ENCODE measurements at places on chromosomes 1 and 21.

DNA sequence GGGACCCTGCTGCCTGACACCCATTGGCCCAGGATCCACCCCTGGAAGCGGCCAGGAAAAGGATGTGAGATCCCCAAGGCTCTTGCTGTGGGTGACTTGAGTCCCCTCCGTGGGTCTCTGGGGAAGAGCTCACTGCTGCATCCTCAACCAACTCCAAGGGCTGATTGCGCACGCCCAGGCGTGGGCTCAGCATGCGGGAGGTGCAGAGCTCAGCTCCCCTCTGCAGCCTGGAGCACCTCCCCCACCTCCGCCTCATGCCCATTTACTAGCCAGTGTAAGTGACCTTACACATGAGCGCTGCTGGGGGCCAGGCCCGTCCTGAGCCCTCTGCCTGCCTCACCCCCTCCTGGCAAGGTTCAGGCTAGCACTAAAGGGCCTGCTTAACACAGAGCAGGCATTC lies 138.4 kb upstream of the VAMP3 start:
- DNase-seq, result no peak

DNA sequence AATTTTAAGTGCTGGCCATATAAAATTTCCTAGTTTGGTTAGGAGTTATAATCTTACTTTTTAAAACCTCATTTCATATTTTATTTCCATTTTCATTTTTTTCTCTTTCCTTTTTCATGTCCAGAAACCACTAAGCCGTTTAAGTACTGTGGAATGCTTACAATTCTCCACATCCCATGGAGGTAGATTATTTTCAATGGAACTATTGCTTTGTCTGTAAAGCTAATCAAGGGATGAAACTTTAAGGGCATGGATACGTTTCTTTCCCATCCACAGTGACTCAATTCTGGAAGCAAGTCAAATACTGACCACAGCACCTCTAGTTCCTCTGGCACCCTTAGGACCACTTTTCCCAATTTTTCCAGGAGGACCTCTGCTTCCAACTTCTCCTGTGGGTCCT lies 139.1 kb upstream of the ZNHIT6 start:
- DNase-seq, result no peak

- DNase-seq, result no peak
Measured at GRCh38 chr1:93614986-93615581, 66.6 kb downstream of the BCAR3 start.

GRCh38 chr1:179637211-179637860 lies 45.7 kb downstream of the TDRD5 start:
- no peak for DNase-seq

DNA sequence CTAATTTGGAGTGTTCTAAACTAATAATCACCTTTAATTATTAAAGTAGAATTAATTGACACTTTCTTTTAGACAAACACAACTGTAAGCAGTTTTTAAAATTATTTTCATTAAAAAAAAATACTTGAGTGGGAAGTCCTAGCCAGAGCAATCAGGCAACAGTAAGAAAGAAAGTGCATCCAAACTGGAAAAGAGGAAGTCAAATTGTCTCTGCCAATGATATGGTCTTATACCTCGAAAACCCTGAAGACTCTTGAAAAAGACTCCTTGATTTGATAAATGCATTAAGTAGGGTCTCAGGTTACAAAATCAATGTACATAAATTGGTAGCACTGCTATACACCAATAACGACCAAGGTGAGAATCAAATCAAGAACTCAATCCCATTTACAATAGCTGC lies 83.0 kb upstream of the GADD45A start:
- DNase-seq, result no peak

GRCh38 chr21:28871388-28872010 lies 121.2 kb downstream of the LTN1 start:
- no peak for DNase-seq

GRCh38 chr1:25932321-25932720 lies 26.1 kb upstream of the STMN1 start:
- DNase-seq, result no peak

DNA sequence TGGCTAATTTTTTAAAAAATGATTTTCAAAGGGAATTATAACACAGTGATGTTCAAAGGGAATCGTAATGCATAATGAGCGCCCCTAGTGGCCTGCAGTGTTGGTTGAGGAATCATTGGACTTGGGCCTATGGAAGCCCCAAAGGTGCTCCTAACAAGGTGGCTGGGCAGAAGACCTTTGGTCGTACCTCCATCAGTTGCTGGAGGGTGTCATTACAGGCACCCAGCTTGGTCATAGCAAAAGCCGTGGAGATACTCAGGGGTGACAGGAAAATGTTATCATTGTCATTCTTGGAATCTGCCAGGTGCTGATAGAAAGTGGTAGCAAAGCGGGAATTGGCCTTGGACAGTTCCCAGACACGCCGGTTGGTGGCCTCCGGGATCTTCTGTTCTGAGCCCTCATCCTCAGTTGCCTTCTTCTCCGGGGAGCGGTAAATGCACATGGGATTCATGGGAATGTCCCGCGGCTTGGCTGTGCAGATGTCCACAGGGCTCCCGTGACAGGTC lies 2.7 kb downstream of the SERPINC1 start:
- DNase-seq, result peak; percentile 36

DNA sequence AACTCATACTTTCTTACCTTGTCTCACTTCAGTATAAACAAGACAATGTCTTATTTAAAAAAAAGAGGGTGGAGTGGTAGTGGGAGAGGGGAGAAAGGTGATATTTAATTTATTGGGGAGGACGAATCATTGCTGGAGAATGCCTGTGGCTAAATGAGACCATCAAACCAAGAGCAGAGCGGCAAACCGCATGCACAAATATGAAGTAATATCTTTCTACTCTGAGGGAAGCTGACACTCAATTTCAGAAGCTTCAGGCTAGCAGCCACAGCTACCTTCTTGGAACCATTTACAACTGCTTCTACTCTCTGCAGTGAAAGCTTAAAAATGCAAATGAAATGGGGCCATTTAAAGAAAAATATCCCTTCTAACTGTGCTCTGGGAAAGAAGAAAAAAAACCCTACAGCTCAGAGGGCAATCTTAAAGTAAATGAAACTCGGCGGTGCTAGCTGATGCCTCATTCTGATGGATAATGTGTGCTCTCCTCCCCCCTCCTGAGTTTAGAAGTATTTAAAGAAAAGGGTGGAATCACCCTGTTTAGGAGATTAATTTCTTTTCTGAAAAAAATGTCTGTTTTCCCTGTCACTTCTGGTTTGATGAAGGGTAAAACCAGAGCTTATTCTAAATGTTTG lies 178.2 kb upstream of the CAMK1G start:
- no peak for DNase-seq

- no peak for DNase-seq
Measured at GRCh38 chr21:42290505-42290904, 24.7 kb downstream of the TFF3 start.

DNA sequence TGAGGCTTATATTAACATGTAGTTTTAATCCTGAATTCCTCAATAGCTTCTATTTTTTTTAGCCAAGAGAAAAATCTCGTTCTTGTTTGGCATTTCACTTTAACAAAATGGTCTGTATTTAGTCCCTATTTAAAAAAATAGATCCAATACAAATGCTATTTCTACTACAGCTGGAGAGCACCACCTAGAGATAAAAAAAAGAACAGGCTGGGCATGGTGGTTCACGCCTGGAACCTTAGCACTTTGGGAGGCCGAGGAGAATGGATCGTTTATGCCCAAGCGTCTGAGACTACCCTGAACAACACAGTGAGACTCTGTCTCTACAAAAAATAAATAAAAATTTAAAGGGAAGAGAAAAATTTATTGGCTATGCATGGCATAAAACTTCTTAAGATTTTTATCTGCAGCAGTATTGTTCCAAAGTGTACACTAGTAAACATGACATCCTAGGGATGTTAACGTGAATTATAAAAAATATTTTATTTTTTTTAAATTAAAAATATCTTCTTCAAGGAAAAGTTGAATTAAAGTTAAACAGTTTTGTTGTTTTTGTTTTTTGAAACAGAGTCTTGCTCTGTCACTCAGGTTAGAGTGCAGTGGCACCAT lies 4.4 kb downstream of the ST7L start:
- DNase-seq, result peak; percentile 53

DNA sequence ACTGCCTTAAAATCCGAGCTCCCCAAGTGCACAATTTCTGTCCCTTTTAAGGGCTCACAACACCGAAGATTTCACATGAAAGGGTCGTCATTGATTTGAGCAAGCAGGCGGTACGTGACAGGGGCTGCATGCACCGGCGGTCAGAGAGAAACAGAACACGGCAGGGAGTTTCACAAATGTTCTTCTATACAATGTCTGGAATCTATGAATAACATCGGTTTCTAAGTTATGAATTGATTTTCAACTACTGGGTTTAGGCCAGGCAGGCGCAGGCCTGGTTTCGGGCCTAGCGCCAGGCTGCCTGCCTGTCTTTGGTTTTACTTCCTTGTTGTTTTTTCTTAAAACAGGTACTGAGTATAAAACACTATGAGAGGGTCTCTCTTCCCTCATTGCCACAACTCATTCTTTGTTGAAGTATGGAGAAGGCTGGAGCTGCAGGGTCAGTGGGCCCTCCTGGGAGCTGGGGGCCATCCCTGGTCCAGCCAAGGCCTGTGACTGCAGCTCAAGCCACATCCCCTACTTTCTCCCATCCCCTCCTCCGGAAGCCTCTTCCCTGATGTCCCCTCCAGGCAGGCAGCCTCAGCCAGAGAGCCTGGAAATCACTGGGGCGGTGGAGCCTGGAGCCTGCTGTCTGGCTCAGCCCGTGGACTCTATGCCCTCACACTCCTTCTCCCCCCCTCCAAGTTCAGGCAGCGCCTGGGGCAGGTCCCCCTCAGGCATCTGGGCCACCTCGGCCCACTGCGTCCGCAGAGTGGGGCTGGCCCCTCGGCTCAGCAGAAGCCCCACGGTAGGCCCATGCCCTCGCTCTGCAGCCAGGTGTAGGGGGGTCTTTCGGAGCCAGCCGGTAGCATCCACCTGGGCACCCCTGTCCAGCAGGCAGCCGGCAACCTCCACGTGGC lies 2.4 kb downstream of the ANKRD65 start:
- no peak for DNase-seq

- DNase-seq, result no peak
Measured at GRCh38 chr1:157813269-157813668, 6.7 kb downstream of the FCRL1 start.

GRCh38 chr1:164337885-164338284 lies 221.1 kb upstream of the PBX1 start:
- DNase-seq, result no peak

- DNase-seq, result no peak
Measured at GRCh38 chr1:161935264-161935663, 88.4 kb downstream of the OLFML2B start.

GRCh38 chr1:51328279-51328678 lies 2.1 kb downstream of the TTC39A start:
- DNase-seq, result no peak

DNA sequence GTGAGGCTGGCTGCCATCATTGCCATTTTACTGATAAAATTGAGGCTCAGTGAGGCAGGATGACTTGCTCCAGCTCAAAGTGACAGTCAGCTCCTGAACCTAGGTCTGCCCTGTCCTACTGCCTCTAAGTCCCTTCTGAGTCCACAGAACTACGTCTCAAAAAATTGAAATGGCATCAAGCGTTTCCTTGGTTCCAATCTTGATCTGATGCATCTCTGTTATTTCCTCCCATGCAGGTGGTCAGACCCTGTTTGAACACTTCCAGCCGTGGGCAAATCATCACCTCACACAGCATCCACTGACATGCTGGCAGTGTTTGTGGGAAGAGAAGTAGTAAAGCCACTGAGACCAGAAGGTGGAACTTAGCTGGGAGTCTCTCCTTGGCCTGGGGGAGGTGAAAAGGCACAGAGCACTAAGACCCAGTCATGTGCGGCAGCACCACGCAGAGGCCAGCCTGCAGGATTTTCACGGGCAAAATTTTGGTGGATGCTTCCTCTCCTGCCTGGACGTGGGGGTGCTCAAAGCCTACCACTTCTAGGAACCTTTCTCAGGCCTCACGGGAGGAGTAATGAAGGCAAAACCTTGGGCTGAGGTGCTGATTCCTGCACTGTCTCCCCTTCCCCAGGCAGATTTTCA lies 7.8 kb upstream of the CPLANE2 start:
- no peak for DNase-seq

DNA sequence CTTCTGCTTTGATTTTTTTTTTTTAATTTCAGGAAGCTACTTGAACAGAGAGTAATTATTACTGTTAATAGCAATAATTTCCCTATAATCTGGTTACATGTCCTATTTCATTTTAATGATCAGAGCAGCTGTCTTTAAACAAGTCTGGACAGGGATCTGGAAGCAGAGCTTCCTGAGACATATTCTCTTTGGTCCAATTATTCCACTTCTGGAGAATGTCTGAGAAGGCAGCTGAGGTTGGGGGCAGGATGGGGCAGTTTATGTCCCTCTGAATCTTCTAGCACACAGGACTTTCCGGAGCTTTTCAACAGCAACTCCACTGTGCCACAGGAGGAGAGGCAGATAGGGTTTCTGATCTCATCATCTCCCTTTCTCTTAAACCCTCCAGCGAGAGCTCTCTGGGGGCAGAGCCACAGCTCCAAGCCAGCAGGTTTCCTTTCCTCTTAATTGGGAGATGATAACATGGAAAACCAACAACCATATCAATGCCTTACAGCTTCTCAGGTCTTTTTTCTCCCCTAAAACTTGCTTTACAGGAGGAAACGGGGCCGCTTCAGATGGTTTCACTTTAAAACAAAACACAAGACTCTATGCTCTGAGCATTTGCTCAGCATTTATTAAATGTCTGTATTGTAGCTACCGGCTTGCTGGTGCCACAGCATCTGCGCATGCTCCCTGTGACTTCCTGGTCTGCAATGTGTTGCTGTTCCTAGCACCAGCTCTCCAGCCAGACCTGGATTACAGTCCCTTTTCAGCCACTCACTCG lies 425.7 kb upstream of the USP24 start:
- peak; percentile 30 for DNase-seq

DNA sequence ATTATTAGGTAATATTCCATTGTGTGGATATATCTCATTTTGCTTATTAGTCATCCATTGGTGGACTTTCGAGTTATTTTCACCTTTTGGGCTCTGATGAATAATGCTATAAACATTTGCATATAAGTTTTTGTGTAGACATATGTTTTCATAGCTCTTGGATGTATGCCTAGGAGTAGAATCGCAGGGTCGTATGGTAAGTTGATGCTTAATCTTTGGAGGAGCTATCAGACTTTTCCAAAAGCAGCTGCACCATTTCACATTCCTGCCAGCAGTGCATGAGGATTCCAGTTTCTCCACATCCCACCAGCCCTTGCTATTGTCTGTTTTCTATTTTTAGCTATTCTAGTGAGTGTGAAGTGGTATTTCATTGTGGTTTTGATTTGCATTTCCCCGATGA lies 120.3 kb upstream of the TMEM51 start:
- no peak for DNase-seq

Measured in CD4-positive, alpha-beta T cell treated with Interleukin-21 for 1 hour (primary cell).